Spinal cord (tissue), 10 donors: ENCODE measurements at places on chromosomes 11 and 22. TPM values are rescaled to one million over a fixed set of nuclear protein-coding genes. Genes with fewer than 3 reads are reported as not detected.
A peak's percentile ranks its signal among the peaks of the same experiment; 100 is the strongest.

DNA sequence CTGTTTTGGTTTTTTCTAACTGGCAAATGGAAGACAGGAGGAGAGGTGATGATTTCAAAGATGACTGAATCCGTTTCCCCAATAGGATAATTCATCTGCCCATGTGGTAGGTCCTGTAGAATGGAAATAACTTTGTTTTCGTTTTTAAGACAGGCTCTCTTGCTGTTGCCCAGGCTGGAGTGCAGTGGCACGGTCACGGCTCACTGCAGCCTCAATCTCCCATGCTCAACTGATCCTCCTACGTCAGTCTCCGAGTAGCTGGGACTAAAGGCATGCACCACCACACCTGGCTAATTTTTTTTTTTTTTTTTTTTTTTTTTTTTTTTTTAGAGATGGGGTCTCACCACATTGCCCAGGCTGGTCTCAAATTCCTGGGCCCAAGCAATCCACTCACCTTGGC is 77.4 kb upstream of the BIRC3 start:
- no peak for DNase-seq

Gene POU2AF1
- 4.5 TPM for total RNA-seq

DNA sequence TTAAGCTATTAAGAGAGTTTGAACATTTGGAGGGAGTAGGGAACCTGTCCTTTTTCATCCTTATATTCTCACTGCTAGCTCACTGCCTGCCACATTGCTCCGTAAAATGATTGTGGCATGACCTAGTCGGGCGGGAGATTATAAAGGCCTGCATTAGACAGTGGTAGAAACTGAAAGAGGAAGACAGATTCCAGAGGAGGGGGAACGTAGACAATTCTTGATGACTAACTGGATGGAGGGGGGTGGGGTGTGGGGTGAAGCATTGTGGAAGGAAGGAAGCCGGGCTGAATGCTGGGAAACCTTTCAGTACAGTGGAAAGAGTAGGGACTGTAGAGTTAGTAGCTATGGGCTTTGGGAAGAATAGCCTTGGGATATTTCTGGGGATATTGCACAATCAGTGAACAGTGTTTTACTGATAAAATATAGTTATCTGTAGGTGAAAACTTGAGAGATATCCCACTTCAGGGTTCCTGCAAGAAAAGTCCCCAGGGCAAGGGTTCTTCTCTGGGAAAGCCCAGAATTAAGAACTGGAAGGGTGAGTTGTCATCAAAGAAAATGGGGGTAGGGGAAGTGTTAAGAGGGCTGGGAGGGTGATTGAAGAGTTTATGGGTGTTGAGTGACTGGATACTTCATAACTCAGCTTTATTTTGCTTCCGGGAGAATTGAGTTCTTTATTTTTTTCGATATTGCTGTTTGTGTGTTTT is 2.1 kb downstream of the MED15 start:
- peak; percentile 60 for DNase-seq

- DNase-seq = peak; percentile 54
Observed at GRCh38 chr11:107840129-107840484, 18.5 kb downstream of the SLC35F2 start.

GRCh38 chr22:27323661-27324060 is 477.9 kb downstream of the MN1 start:
- DNase-seq = no peak

- DNase-seq = no peak
Observed at GRCh38 chr11:1140642-1141490, 16.9 kb upstream of the MUC5AC start.

DNA sequence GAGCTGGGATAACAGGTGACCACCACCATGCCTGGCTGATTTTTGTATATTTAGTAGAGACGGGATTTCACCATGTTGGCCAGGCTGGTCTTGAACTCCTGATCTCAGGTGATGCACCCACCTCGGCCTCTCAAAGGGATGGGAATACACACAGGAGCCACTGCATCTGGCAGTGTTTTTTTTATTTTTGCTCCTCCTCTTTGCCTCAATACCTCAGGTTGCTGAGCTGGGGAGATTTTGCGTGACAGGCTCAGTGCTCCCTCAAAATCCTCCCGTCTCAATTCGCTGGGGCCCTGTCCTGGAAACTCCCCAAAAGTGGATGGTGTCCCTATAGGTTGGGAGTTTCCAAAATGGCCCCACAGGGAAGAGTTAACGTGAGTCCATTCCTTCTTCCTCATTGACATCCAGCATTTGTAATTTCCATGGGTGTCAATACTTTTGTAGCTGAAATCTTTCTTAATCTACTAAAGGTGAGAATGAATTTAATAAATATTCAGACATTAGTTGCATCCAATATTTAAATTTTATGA is 71.8 kb downstream of the GGTLC2 start:
- DNase-seq = no peak

Gene MPZL2
- total RNA-seq = 19.5 TPM

Gene GPR83
- total RNA-seq = 7.1 TPM

Gene TBX10
- not detected for total RNA-seq

DNA sequence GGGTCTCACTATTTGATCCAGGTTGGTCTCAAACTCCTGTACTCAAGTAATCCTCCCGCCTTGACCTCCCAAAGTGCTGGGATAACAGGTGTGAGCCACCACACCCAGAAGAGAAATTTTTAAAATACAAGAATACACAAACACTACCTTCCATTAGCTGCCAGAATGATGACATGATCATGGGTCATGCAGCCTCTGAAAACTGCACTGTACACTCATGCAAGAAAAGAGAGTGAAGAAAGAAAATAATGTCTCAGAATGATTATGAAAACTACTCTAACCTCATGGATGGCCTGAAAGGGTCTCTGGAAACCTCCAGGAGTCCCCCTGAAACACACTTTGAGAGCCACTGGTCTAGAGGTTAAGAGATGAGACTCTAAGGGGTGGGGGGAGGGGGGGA is 18.8 kb downstream of the VPS37C start:
- no peak for DNase-seq

- no peak for DNase-seq
Observed at GRCh38 chr11:122100037-122100755, 15.8 kb downstream of the BLID start.

Gene FBLN1
- 138 TPM for total RNA-seq

- no peak for DNase-seq
Observed at GRCh38 chr11:1041471-1041870, 5.0 kb upstream of the MUC6 start.

GRCh38 chr11:45094958-45095690 is 51.3 kb upstream of the PRDM11 start:
- no peak for DNase-seq

- DNase-seq = peak; percentile 18
Observed at GRCh38 chr11:1442163-1442562, 44.4 kb downstream of the MOB2 start.

- no peak for DNase-seq
Observed at GRCh38 chr11:78080084-78080817, 589 bp upstream of the NDUFC2 start.
